ENCODE measurements at places on chromosomes 11 and 22.

- no peak for DNase-seq
Observed at GRCh38 chr11:126485986-126486635, 130.6 kb downstream of the ST3GAL4 start.

- no peak for DNase-seq
Observed at GRCh38 chr11:128412847-128413791, 174.2 kb downstream of the ETS1 start.

- no peak for DNase-seq
Observed at GRCh38 chr11:18050848-18051247, 4.8 kb upstream of the TPH1 start.

DNA sequence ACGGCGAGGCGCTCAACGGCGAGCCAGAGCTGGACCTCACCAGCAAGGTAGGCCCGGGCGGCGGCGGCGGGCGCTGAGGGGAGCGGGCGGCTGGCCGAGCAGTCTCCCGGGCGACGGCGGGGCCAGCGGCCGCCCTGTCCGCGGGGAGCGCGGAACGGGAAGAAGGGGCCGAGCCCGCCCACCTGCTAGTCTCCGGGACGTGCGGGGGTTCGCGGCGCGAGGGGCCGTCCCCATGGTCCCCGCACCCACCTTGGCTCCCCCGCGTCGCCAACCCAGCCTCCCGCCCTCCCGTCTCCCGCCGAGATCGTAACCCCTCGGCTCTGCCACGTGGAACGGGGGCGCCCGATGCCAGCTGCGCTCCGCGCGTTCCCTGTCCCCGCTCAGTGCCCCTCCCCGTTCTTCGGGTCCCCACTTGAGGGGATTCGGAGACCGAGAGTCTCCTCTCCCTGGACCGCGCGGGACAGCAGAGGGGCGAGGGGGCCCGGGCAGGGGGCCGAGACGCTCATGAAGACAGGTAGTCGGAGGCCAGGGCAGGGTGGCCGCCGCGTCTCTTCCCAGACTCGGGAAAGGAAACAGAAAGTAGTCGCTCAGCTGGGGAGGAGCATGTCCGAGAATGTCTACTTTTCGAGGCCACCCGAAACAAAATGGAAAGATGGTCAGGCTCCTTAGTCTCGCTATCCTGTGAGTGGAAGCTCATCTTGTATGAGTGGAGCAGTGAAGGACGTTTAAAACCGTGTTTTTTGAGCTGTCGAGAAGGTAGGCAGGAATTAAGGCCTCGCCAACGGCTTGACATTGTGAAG is 557 bp downstream of the GTPBP1 start:
- no peak for DNase-seq

DNA sequence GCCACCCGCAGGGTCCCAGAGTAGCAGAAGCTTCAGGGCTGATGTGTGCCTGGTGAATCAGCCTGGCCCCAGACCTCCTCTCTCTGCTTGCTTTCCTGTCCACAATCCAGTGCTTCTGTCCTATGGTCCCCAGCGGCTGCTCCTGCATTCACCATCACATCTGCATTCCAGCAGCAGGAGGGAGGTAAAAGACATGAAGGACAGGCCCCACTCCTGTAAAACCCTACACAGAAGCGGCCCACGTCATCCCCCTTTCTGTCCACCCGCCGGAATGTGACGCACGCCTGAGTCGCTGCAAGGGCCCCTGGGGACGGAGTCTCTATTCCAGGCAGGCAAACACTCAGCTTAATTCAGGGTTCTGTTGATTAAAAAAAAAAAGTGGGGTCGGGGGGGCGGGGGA is 58.3 kb downstream of the CDKN1C start:
- no peak for DNase-seq

DNA sequence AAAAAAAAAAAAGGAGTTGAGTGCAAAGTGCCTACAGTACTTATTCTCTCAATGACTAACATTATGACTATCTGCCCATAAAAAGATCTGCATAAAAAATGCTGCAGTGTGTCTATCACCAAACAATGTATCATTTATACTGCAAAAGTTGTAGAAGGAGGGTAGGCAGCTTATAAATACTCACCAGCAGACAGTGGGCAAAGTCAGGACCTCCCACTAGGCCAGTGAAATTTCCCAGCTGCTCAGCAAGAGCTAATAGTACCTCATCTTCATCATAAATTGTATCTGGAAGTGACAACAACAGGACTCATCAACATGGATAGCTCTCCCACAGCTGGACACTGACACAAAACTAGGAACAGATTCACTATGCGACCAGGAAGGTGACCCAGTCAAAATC is 1.6 kb downstream of the PPP2R1B start:
- DNase-seq: no peak

DNA sequence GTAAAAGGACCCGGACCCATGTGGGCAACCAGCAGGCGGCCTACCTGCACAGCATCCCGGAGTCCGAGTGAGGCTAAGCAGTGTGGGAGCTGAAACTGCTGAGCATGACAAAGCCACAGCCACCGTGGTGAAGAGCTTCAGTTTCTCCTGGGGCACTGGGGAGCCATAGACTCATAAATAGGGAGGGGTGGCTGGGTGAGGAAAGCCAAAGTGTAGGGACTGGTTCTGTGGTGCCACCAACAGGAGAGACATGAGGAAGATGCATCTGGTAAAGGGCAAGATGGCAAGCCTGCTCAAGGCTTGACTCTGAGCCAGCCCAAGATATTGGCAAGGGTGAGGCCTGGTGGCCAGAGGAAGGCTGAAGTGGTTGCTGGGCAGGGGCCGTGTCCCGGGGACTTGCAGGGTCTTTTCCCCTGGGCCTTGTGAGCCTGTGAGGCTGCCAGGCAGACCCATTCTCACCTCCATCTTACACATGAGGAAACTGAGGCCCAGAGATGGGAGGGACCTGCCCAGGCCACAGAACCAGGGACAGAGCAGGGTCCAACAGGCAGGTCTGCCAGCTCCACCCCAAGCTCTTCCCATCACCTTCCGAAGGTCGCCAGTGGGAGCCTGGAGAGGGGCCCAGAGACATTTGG is 30.4 kb downstream of the CYTH4 start:
- no peak for DNase-seq

GRCh38 chr11:14980854-14981253 is 8.7 kb upstream of the CALCA start:
- no peak for DNase-seq

DNA sequence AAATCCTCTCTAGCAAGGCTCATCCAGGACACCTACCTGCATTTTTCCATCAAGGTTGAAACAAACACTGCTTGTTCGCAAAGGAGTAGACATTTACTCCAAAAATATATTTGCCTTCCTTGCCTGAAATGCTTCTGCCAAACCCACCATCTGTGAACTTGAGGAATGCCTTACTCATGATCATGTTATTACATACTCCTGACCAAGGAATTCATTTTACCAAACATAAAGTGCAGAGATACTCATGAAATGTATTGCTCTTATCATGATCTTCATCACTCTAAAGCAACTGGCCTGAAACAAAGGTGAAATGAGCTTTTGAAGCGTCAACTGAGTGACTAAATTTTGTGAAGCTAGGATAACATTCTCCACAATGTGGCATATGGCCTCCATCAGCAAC is 243.1 kb upstream of the CCDC179 start:
- DNase-seq: no peak

GRCh38 chr11:30960387-30960992 is 374.3 kb upstream of the MPPED2 start:
- no peak for DNase-seq

- no peak for DNase-seq
Observed at GRCh38 chr11:58067685-58068084, 36.9 kb downstream of the OR6Q1 start.

DNA sequence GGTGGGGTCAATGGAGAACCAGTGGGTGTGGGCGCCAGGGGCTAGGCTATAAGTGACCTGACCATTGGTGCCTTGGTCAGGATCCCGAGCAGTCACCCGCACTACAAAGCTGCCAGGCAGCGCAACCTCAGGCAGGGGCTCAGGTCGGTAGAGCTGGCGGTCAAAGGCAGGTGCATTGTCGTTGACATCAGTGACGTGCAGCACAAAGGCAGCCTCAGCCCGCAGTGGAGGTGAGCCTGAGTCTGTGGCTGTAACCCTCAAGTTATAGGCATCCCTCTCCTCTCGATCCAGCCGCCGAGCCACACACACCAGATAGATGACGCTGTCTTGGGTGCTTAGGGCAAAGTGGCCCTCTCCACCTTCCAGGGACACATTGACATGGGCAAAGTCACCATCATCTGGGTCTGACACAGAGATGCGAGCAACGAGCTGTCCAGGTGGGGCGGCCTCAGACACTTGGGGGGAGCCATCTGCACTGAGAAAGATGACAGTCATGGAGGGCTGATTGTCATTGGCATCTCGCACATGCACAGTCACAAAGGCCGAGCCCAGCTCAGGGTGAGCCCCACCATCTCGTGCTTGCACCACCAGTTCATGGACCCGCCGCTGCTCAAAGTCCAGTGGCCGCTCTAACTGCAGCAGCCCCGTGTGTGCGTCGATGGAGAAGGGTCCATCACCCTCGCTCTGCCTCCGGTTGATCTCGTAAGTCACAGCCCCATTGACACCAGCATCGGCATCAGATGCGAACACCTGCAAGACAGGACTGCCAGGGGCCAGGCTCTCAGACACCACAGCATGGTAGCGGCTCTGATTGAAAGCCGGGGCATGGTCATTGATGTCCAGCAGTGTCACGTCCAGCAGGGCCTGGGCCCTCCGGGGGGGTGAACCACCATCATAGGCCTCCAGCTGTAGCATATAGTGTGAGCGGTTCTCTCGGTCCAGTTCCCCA is 15.3 kb downstream of the DCHS1 start:
- DNase-seq: no peak

DNA sequence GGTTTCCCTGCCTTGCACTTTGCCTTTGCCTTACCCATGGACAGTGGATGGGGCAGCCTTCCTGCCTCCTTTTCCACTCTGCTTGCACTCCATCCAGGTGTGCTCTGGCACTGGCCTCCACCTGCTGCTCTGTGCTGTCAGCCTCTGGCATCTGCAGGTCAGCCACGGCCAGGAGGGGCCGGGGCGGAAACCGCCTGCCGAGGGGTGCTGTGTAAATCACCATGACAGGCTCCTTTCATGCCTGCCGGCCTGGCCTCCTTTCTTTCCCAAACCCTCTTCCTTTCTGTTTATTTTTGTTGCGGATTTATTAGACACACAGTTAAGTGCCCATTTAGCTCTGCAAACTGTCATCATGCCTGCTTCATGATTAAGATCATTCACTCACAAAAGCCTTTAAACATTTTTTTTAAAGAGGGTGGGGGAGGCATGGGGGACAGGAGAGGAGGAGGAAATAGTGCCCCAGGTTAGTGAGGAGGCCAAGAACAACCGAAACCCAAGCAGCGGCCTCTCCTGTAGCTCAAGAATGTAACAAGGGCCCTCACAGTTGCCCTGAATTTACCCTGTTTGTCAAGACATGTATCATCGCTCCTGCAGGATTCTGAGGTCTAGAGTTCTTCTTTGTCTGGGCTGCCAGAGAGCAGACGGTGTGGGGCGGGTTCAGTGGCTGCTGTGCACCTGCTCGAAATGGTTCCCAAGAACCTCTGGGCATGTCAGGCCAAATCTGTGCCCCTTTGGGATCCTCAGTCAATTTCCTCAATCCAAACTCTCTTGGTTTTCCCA is 83.3 kb downstream of the BARX2 start:
- DNase-seq: no peak

DNA sequence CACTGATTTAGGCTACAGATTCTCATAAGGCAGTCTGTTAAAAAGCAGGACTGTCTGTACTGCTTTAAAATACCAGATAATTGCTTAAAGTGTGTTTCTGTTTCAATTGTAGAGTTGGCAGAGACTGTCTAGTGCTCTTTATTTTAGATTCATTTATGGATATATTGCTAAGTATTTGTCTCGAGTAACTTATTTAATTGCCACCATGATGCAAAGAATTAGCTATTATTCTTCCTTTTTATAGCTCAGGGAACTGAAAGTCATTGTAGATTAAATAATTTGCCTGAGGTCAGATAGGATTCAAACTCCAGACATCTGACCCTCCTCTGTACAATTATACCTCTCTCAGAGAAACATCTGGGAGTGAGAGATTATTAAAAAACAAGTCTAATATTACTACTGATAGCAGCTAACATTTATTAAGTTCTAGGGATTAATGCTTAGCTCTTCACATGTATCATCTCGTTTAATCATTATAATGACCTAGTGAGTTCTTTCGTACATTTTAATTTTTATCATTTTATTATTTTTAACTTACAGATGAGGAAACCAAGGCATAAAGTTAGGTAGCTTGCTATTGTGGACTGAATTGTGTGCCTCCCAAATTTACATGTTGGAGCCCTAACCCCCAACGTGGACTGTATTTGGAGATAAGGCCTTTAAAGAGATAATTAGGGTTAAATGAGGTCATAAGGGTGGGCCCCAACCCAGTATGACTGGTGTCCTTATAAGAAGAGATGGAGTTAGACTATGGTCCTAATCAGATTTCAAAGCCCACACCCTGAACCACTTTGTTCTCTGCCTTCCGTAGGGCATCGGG is 19.7 kb upstream of the RAG2 start:
- no peak for DNase-seq

GRCh38 chr11:72738199-72739141 is 13.7 kb downstream of the ARAP1 start:
- no peak for DNase-seq

GRCh38 chr11:59216641-59217564 is 4.2 kb upstream of the MPEG1 start:
- no peak for DNase-seq

GRCh38 chr11:60431251-60431650 is 1.9 kb downstream of the MS4A5 start:
- DNase-seq: no peak

GRCh38 chr22:46149512-46150033 is 753 bp upstream of the PPARA start:
- DNase-seq: no peak

DNA sequence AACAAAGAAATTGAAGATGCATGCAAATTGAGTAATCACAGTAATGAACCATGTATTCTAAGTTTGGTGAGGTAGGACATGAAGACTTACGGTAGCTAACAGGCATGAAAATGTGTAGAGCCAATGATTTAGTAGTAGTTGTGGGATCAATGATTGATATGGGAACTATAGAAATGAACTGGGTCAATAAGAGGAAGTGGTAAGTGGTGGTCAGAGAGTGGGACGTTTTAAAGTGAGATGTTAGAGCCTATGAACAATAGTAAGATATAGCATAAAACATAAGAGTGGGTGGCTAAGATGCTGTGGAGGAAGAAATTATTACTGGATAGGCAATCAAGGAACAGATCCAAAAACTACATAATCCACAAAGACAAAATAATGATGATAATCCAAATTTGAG is 45.0 kb downstream of the DLG2 start:
- no peak for DNase-seq

DNA sequence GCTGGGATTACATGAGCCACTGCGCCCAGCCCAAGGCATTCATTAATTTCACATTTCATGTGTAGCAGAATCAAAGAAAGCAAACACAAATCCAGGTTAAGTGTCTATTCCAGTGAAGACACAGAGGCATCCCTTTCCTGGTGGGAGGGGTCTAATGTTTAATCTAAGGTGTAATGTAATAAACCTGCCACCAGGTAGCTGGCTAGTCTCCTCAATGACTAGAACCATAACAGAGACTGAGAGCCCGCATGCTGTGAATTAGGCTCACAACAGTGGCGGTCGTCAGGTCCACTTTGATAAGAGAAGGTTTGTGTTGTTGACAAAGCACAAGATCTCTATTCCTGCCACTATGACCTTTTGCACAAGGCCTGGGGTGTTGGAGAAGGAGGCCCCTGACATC is 64.2 kb upstream of the ADA2 start:
- DNase-seq: no peak
